Vagina (tissue), 2 donors: ENCODE measurements at places on chromosomes 16 and 17. TPM values are rescaled to one million over a fixed set of nuclear protein-coding genes. Genes with fewer than 3 reads are reported as not detected.

GRCh38 chr17:77929180-77929564 lies 29.3 kb upstream of the TNRC6C start:
- peak; percentile 81 for DNase-seq

GRCh38 chr17:82846061-82846691 lies 6.4 kb upstream of the ZNF750 start:
- no peak for DNase-seq

DNA sequence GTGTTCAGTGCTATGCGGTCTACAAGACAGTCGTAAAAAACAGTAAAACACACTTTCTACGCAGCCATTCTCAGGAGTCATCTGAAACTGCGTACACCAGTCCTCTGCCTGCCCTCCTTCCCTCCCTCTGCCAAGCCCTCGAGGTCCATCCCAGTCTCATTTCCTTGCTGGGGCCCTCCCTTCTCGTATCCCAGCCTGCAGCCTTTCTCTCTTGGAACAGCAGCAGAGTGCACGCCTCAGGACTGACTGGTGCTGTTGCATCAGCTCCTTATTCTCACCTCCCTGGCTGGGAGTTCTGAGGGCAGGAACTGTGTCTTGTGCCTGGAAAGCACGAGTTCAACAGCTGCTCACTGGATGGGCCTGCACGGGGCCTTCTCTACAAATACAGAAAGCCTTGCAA lies 12.5 kb downstream of the FAHD1 start:
- no peak for DNase-seq

GRCh38 chr16:88850531-88851199 lies 6.1 kb downstream of the GALNS start:
- no peak for DNase-seq

DNA sequence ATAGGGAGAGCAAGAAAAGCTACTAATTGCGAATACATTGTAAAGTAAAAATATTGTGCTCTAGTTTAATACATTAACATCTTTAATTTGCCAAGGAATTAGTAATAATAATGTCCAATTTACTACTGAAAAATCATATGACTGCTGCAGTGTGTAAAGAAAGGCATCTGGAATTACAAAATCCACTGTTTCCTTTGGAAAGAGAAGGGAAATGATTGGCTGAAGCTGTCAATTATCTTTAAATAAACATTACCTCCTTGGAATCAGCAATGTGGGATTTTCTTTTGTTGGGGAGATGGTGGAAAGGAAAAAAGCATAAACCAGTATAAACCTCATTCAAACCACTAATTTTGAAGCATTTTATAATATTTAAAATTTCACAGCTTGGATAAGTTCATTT lies 276.0 kb downstream of the MAP2K6 start:
- no peak for DNase-seq

DNA sequence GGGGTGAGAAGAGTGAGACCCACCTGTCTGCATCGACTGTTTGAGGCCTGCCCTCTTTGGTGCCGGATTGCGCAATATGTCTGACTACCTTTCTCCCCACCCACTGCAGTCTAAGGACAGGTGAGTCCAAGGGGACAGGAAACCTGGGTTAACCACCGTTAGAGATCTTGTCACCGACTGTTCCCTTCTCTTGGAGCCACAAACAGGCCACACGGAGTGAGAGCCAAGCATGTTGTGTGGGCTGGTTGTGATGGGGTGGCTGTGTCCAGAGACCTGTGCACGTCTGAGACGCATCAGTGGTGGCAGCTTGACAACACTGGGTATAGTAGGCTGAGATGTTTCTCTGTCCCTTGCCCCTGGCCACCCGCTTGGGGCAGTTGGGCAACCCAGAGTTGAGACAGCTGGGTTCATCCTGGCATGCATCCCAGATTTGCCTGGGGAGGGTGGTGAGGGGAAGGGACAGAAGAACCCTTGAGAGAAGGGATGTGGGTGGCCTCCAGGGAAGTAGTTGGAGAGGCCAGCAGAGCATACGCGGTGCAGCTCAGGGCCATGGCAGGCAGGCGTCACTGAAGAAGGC lies 21.4 kb downstream of the MPRIP start:
- DNase-seq = no peak

- DNase-seq = no peak
These were observed 17.4 kb downstream of the ARHGAP27 start for GRCh38 chr17:45414990-45415881.

GRCh38 chr17:56599088-56599487 lies 5.6 kb downstream of the NOG start:
- DNase-seq = no peak

DNA sequence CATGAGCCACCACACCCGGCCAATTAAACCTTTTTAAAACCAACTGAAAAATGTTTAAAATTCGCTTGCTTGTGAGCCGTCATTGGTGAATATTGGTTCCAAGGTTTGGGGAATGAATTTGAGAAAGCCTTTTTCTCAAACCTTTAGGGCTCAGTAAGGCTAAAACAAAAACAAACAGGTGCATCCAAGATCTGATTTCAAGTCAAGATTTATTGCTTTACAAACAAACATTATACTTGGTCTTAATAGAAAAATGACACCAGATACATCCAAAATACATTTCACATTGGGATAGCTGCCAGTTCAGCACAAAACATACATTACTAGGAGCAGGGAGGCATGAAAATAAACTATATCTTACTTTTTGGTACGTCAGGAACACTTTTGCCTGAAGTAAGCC lies 5.4 kb downstream of the C17orf58 start:
- DNase-seq = no peak

GRCh38 chr17:81032641-81033480 lies 2.1 kb upstream of the BAIAP2 start:
- DNase-seq = no peak

- no peak for DNase-seq
These were observed 104.0 kb upstream of the HS3ST4 start for GRCh38 chr16:25587783-25588182.

DNA sequence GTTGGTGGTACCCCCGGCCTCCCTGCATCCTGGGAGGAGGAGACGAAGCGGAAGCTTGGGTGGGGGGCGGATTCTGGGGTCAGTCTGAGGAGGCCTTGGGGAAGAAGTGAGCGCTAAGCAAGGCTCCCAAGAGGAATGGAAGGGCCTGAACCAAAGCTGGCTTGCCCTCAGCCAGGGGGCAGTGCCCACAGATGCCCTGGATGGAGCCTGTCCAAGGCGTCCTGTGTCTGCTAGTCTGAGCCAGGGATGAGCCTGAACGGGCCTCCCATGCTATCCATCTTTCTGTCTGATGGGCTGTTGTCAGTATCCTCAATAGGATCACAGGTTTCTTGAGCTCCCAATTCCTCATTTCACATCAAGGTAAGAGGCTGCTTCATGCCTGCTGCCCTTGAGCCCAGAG lies 122.3 kb upstream of the LHX1 start:
- DNase-seq = no peak

DNA sequence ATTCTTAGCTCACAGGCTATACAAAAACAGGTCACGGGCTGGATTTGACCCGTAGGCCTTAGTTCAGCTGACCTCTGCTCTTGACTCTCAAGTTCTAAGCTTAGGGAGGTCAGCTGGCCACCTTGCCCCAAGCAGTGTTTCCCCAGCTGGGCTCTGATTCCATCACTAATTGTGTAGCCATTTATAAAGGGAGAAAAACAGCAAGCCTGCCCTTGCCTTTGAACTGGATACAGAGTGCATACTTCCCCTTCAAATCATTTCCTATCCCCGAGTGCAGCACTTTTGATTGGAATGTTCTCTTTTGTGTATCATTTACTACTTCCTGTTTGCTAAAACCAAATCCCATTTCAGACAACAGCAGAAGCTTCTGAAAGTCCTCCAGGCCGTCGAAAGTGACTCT lies 153.6 kb downstream of the KATNIP start:
- no peak for DNase-seq

DNA sequence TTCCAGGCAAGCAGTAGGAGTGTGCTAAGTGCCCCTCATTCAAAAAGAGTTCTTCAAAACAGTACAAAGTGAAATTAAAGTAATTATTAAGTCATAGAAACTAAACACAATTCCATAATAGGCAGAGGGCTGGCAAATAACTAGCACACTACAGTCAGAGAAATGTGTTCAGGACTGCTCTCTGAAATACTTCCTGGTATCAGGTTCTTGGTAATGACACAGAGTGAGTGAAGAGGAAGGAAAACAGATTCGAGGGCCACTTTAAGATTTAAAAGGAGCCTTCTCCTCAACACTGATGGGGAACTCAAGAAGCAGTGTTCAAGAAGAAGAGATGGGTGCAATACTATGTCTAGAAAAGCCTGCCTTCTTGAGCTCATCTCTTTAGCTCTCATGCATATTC lies 139.2 kb downstream of the TOX3 start:
- DNase-seq = no peak

- DNase-seq = no peak
These were observed 15.7 kb downstream of the FAM117A start for GRCh38 chr17:49748223-49748622.

CEP112 gene
- 20.1 TPM for total RNA-seq

DLX4 gene
- 1.2 TPM for total RNA-seq

MFSD6L gene
- not detected for total RNA-seq

ETV4 gene
- total RNA-seq = 5.4 TPM

CCL14 gene
- 93.1 TPM for total RNA-seq

CEP95 gene
- 50.8 TPM for total RNA-seq
